ENCODE measurements at places on chromosomes 1 and 21.
A peak's percentile ranks its signal among the peaks of the same experiment; 100 is the strongest.

DNA sequence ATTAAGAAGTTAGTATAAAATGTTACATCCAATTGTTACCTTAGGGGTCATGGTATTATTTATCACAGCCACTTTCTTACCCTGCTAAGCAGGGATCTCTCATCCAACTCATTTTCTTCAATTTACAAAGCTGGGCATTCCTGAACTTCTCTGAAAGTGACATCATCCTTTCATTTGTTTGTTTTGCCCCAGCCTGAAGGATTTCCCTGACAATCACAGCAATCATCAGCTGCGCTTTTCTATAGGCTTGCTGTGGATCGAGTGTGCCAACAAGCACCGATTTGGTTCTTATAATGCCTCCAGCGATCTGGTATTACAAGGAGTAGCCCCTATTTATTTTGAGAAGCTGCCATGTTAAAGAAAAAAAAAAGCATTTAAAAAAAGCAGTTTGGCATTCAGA lies 240.2 kb downstream of the USH2A start:
- no peak for DNase-seq

DNA sequence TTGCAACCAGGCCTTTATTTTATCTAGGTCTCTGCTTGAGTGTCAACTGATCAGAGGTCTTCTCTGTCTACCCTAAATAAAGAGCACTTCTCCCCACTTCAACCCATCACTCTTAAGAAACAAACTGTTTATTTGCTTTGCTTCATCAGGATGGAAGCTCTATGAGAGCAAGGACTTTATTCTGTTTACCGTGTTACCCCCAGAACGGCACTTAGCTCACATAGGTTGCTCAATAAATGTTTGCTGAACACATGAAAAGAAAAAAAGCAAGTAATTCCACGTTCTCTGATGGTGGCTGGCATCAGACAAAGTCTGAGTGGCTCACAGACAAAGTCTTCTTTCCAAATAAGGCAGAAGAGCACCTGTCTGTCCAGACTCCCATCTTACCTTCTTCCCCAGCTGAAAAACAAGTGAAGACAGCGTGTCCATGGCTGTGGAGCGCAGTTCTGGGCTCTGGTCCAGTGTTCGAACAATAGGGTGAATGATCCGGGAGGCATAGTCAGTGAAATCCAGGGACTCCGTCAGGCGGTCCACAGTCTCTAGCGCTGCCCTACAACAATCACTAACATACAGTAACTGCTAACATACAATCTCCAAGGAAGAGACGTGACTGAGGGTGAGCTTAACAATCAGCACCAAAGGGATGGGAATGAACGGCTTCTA lies 22.9 kb downstream of the ANGPTL7 start:
- no peak for DNase-seq

- DNase-seq, result no peak
Measured at GRCh38 chr1:68011657-68012375, 38.6 kb downstream of the DIRAS3 start.

DNA sequence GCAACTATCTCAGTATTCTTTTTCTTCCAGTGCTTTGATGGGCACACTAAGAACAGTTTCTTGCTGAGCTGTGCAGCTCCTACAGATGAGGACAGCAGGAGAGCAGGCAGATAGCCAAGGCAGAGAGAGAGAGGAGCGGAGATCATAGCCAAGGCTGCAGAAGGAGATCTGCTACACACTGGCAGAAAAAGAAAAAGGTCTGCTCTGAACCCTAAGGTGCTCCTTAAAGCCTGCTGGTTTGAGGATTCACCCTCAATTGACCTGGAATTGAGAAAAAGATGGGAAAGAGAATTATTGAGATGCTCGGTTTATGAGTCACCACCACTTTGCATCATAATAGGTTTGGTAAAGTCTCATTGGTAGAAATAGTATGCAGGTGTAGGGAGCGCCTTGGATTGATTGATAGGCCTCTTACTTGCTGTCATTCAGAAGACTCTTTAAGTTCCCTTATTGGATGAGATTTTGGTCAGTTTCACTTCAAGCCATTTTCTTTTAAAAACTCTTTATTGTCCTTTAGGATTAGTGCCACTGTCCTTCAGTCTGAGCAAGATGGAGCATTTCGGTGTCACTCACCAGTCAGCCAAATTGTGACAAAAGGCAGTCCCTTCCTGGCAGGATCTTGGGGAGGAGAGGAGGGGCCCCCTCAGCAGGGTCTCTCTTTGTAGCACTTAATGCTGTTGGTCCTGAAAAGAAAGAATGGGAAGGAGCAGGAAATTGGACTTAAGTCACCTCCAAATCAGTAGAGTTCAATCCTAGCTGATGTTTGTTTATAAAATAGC lies 685.0 kb downstream of the ADGRL2 start:
- no peak for DNase-seq

DNA sequence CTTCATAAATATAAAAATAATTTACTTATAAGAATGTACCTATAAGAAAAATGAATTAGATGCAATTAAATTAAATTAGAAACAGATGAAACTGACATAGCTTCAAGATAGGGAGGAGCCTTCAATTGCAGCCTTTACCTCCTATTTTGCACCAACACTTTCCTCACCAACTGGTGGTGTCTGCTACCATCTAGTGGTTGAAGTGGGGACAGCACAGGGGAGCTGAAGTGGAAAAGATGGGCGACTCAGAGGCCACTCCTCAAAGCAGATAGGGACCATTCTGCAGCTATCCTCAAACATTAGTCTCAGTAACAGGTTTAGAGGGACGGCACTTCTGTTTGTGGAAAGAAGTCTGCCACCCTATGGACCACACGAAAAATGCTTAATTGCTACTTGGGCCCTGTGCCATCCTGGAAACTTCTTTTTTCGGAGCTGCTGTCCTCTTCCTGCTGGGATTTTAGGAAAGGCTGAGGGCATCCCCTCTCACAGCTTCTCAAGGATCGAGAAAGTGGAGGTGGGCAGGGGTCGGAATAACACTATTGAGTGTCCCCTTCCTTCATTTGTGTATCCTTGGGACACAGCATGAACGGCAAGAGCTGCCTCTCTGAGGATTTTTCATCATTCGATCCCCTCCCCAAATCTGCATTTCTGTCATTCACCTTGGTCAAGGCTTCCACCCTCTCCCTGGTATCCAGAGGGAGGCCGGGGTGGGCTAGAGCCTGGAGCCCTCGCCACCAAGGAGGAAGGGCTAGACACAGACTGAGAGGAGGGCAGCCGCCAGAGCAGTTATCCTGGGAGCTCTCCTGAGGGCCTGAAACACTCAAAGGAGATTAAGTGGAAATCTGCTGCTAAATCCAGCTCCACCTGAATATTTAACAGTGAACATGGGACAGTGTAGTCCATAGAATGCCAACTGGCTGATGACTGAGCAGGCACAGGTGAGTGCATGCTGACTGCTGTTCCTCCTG lies 9.6 kb downstream of the PROK1 start:
- no peak for DNase-seq

- DNase-seq, result no peak
Measured at GRCh38 chr1:31734582-31735107, 29.5 kb downstream of the ADGRB2 start.

- DNase-seq, result no peak
Measured at GRCh38 chr1:65316233-65316632, 6.9 kb downstream of the DNAJC6 start.

- DNase-seq, result no peak
Measured at GRCh38 chr1:230172016-230172537, 105.0 kb downstream of the GALNT2 start.

- no peak for DNase-seq
Measured at GRCh38 chr1:99726818-99727217, 39.6 kb downstream of the FRRS1 start.

GRCh38 chr1:164673584-164674214 lies 114.7 kb downstream of the PBX1 start:
- no peak for DNase-seq

DNA sequence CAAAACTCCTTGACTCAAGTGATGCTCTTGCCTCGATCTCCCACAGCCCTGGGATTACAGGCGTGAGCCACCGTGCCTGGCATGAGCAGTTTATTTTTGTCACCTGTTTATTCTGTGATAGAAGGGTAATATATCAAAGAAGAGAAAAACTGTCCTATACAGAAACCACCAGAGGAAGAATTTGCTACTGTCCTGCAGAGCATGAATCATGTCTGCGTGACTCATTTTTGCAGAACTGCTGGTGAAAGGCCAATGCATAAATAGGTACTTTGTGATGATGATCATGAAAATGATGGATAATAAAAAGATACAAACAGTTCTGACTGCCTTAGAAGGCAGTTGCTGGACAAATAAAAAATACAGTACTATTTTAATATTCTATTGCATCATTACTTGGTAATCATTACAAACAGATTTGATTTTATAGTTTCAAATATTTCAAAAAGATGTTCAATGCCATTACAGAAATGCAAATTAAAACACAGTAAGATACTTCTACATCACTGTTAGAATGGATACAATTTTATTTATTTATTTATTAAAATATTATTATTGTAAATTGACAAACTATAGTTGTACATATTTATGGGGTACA lies 26.5 kb downstream of the RIPPLY3 start:
- DNase-seq, result no peak

- DNase-seq, result no peak
Measured at GRCh38 chr1:43938892-43939587, 5.4 kb downstream of the ARTN start.

DNA sequence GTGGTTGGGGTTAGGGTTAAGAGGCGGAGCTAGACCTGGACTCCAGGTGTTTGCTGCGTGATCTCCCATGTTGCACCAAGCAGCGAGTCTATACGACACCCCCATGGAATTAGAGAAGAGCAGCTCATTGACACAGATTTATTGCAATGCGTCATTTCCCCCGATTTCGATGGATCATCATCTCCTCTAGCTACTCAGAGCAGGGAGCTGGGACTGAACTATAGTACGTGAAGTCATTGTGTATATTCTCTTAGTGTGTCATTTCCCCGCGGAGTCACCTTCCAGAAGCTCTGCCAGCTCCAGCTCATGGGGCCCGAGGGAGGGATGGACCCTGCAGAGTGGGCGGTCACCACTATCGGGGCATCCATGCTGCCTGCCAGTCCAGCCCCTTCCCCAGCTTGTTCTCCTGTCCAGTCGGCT lies 7.5 kb upstream of the C2CD2 start:
- peak; percentile 54 for DNase-seq

DNA sequence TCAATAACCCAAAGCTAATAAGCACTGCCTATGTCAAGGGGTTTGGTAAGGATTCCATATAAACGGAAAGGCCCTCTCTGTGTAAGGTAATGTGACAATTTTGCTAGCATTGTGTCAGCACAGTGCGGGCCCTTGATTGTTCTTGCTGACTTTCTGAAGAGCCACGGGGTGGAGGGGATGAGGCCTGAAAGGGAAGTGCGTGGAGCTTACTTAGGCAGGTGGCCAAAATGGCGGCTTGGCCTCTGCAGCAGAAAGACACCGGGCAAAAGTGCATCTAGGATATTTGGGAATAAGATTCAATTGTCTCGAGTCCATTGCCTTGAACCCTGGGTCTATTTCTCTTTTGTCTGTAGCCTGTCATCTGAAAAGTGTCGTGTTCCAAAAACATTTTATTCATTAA lies 114.3 kb downstream of the TGFB2 start:
- no peak for DNase-seq

DNA sequence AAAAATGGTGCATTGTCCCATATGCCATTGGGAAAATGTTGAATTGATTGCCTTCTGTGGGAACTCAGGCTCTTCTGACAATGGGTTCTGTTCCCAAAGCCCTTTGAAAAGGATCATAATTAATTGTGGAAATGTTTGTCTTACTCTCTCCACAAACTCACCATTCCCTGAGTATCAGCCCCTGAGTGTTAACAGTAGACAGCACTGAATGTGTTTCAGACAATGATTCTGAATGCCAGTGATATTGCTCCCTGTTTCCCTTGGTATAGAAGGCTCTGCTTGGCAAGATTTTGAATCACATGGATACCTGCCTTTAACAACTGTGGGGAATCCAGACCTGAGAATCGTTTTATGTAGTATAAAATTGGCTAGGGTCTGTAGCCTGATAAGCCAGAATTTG lies 1096.8 kb downstream of the ADGRL2 start:
- DNase-seq, result no peak

DNA sequence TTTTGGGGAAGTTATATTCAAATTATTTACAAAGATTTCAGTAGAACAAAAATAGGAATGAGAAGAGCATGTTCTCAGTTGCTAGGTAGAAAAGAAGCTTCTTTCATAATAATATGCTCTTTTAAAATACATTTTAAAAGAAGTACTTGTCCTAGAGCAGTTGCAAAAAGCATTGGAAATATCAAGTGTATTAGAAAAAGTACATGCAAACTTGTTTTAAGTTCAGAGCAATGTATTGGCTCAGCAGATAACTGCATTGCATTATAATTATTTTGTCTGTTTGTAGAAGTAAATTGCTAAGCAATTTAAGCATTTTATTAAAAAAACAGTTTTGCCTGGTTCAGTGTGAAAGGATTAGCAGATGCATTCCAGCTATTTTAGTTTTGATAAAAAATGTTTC lies 806.4 kb downstream of the USP25 start:
- DNase-seq, result no peak

DNA sequence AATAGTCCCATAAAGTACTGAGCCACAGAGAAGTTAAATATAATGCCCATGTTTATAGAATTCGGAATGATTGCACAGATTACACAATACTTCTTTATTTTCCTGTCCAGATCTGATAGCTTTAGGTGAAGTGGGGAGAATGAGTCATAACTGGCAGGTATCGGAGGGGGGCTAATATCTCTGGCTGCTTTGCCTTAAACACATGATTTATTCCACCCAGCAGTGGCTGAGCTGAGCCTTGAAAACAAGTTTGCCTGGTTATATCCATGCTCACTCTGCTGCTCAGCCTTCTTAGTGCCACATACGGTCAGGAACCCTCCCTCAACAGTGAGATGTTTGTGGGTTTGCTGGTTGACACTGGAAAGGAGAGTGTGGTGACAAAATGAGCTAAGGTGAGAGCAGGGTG lies 119.7 kb upstream of the ZNF648 start:
- DNase-seq, result no peak

- no peak for DNase-seq
Measured at GRCh38 chr1:167392200-167392696, 126.1 kb downstream of the CD247 start.

GRCh38 chr1:151618470-151618869 lies 6.6 kb downstream of the SNX27 start:
- no peak for DNase-seq

DNA sequence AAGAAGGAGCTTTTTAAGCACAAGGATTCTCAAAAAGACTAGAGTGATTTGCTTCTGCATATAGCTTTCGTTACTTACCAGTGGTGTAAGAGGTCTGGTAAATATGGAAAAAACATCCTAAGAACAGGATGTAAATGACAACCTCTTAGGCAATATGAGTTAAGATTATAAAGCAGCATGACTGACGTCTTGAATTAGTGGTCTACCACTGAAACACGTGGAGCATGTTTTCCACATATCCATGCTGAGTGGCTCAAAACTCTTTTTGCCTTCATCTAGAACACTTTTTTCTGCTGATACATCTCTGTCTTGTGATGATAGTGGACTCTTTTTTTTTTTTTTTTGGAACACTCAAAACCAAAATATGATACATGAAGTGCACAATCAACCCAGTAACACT lies 44.6 kb downstream of the RCAN1 start:
- no peak for DNase-seq

GRCh38 chr21:33734291-33734690 lies 92.0 kb downstream of the ITSN1 start:
- DNase-seq, result no peak
